PC-9 (cell line): ENCODE measurements at places on chromosomes 12 and 14.

DNA sequence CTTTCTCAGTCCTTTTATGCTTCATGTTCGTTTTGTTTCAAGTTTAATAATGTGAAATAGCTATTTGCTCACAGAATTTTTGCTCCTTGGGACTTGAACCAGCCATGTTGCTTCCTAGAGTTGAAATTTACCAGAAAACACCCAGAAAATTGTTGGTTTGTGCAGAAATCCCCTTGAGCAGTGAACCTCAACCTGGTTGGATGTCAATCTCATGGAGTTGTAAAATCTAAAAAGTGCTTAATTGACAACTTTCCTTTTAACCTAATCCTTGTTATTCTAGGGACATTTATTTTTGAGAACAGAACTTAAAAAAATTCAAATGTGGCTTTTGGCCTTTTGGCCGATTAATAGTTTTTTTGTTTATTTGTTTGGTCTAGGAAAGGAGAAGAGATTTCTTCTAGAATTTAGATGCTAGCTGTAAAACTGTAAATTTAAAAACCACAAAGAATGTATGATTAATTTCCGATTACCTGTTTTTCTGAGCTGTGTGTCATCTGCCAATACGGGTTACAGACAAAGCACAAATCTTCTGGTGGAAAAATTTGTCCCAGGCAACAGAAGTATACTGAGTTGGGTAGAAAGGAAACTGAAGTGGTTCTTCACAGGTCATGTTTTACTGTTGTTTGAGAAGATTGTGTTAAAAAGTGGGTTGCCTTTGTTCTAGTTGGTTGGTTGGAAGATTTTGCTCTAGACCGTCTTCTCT, 154.4 kb downstream of the FUT8 start:
- DNase-seq: no peak

DNA sequence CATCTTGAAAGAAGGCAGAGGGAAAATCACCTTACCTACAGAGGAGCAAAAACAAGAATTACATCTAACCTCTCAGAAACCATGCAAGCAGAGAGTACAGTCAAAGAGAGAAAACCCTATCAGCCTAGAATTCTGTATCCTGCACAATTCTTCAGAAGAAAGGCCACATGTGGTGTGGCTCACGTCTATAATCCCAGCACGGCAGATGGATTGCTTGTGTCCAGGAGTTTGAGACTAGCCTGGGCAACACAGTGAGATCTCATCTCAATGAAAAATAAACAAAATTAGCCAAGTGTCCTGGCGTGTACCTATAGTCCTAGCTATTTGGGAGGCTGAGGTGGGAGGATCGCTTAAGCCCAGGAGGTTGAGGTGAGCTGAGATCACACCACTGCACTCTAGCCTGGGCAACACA, 48.2 kb downstream of the ATF7 start:
- DNase-seq: no peak

- no peak for DNase-seq
Observed at GRCh38 chr12:111650912-111651311, 34.8 kb downstream of the BRAP start.

- DNase-seq: no peak
Observed at GRCh38 chr12:123388951-123389559, 5.1 kb downstream of the KMT5A start.

GRCh38 chr12:1827826-1828805, 7.8 kb downstream of the LRTM2 start:
- no peak for DNase-seq

DNA sequence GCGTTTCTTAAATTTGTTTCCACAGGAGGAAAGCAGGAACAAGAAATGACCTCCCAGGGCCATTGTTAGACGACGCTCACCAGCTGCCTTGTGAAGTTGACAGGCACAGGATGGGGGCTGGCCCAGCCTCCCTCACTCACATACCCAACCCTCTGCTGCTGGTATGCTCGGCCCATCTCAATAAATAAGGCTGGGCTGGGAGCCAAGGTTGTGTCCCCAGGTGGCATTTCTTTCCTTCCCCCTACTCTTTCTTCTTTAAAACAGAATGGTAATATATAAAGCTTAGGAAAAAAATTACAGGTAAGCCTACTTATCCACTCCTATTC, 93.0 kb downstream of the ACTN1 start:
- no peak for DNase-seq

DNA sequence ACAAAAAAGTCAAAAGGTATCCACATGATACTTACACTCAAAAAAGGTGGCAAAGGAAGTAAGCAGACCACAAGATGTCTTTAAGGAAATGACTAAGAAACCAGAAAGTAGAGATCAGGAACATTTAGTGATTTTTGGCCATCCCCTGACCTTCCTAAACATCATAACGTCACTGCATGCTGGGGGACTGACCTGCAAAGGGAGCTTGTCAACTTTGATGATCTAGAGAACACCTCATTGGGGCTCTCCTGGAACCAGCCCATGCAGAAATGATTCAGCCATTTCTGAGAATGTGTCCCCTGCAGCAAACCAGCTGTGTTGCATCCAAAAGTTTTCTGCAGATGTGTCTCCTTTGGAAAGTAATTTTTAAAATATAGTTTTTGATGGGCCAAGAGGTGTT, 152.2 kb upstream of the RASSF8 start:
- no peak for DNase-seq

DNA sequence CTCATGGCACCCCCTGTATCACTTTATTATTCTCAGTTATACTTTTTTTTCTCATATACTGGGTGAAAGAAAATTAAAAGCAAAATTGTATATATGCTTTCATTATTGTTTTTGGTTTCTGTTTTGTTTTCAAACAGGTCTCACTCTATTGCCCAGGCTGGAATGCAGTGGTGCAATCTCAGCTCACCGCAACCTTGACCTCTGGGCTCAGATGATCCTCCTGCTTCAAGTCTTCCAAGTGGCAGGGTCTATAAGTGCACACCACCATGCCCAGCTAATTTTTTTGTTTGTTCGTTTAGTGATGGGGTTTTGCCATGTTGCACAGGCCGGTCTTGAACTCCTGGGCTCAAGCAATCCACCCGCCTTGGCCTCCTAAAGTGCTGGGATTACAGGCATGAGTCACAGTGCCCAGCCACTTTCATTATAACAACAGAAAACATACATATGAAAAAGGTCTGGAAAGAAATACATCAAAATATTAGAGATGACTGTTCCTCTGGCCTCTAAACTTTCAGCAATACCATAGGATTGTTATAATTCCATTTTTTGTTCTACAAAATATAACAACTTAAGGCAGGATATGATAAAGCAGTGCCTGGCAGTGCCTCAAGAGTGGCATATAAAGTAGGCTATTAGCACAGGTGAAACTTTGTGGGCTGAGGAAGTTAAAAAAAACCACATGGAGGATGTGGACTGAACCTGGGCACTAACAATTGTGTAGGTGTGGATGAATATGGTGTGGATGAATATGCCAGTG, 5.8 kb upstream of the NTN4 start:
- DNase-seq: peak; percentile 84

- no peak for DNase-seq
Observed at GRCh38 chr14:63421919-63422318, 103.2 kb upstream of the GPHB5 start.

GRCh38 chr12:12004524-12004923, 66.2 kb upstream of the BCL2L14 start:
- no peak for DNase-seq

- no peak for DNase-seq
Observed at GRCh38 chr12:106584104-106585064, 1.6 kb downstream of the RFX4 start.

DNA sequence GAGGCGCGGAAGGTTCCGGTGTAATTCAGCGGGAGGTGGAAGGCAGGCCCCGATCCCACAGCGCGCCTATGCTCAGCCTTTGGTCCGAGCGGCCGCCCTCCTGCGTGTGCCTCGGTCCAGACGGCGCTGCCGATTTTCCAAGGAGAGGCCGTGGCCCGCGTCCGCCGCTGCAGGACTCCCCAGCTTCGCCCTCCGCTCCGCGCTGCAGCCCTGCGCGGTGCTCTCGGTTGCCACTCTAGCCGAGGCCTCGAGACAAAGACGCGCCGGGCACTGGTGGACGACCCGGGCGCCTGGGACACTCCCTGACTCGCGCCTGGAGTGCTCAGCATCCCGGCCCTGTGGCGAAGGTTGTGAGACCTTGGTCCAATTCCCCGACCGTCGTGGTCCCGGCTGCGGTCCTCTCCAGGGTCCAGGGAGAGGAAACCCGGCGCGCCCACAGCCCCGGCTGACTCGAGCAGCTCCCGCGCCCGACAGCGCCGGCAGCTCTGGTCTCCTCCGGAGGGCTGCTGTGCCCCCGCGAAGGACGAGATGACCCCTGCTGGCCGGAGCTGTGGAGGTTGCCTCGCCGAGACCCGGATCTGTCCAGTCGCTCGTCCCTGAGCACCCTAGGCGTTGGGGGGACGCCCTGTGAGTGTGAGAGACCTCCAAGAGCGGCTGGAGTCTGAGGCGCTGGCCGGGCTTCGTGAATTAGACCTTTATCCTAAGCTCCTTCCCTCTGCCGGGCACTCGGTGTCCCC, 6.5 kb downstream of the HOXC12 start:
- DNase-seq: no peak

DNA sequence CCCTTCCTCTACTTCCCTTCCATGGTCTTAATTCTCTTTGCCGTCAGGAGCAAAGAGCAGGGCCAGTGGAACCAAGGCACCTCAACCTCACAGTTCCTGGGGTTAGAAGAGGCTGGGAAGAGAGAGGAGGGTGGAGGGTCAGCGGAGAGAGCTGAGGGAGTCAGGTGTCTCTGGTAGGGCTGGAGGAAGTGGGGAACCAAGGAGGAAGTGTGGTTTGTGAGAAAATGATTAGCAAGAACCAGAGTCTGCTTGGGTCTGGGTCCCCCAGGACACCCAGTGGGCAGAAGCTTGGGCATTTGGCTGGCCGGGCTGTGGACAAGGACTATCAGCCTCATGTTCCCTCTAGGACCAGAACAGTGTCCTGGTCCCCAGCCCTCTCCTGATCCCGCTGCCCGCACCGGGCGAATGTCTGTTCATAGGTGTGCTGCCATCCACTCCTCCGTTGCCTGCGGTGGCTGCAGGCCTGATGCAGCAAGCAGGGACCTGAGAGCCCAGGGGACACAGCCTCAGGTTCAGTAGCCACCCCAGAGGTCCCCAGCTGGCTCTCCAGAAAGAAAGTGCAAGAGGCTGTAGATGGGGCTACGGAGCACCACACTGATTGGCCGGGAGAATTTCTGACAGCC, 2.3 kb downstream of the HOXC12 start:
- no peak for DNase-seq

DNA sequence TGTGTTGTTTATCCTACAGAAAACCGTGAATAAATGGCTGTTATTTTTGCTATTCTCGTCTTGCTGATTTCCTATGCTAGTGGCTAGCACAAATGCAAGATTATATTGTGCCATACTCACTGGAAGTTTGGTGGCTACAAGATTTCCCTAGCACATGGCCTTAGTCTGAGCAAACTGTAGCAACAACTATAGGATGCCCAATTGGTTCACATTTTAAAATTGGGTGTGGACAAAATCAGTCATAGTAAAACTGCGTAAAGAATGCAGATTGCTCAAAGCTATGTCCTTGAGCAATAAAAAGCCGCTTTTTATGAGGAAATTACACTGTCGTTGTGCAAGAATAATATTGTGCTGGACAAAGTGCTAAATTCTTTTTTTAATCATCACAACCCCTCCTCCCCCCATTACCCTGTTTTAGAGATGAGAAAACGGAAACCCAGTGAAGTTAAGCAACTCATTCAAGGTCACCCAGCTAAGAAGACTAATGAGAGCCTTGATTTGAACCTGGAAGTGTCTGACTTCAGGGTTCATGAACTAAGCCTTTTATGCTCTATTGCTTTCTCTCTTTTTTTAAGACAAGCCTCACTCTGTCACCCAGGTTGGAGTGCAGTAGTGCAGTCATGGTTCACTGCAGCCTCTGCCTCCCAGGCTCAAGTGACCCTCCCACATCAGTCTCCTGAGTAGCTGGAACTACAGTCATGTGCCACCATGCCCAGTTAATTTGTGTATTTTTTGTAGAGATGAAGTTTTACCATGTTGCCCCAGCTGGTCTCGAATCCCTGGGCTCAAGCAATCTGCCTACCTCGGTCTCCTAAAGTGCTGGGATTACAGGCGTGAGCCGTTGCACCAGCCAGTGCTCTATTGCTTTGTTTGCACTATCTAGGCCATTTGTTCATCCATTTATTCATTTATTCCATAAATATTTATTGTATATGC, 73.6 kb downstream of the SRGAP1 start:
- DNase-seq: peak; percentile 50

DNA sequence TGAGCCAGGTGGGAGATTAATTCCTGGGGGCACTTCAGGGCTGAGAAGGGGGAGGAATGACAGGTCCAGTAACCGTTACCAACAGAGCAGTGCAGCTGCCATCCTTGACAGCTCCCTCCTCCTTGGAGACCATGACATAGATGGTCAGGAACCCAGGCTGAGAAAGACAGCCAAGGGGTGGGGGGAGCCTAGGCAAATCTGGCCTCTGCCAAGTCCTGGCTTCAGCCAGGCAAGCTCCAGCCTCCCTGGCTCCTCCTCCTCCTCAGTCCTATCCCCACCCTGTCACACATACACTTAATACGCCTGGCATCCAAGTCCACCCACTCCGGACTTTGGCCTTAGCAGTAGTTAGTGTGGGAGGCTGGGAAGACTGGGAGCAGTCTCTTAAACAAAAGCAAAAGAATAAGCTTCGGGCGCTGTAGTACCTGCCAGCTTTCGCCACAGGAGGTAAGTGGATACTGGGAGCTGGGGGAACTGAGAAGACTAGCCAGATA, at the start of gene RDH5:
RDH5 (plus strand) TSS at position 323 of the 494 bp plus-strand sequence. CDS start 792 bp downstream, outside the sequence.
- no peak for DNase-seq

DNA sequence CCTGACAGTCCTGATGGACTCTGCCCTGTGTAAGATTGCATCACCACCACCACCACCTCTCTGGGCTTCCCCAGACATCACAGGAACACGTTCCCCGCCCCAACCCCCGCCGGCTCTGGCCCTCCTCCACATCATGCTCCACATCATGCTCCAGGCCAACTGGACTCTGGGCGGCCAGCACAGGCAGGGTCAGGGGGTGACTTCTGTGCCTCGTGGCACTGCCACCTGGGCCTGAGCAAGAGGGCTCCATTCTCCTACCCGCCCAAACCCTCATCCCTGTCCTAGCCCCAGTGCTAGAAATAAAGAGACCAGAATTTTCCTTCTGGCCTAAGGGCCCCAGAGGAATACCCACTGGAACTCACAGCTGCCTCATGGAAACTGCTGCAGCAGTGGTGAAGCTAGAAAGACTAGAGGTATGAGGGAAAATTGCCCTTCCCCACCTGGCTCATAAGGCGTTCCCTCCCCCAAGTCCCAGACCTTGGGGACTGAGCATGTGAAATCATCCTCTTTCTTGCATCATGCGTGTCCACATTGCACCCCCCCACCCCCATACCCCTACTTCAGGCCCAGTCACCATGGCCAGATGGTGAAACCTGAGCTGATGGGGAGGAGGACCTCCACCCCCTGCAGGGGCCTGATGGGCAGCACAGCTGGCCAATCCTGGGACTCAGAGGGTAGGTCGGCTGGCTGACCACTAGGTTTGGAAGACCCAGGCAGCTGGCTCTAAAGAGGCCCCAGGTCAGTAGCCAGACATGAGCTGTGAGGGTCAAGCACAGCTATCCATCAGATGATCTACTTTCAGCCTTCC, at the start of gene INHBE:
INHBE (plus strand) TSS at position 742 of the 808 bp plus-strand sequence. CDS start 230 bp downstream, outside the sequence.
- no peak for DNase-seq

GRCh38 chr12:24470050-24470449, 478.9 kb downstream of the BCAT1 start:
- DNase-seq: no peak

- DNase-seq: no peak
Observed at GRCh38 chr12:16788506-16789203, 182.7 kb upstream of the LMO3 start.
